ENCODE measurements at places on chromosomes 6 and 20. TPM values are rescaled to one million over a fixed set of nuclear protein-coding genes. Genes with fewer than 3 reads are reported as not detected.

Gene ZKSCAN3
- 12.6 TPM for total RNA-seq

- no peaks in the 10 kb centered on the region for H3K36me3 ChIP-seq
- peaks cover 4% of the 10 kb centered on the region for H3K4me1 ChIP-seq
- no peak for DNase-seq
- no peak overlapping the region for H3K27ac ChIP-seq
Observed at GRCh38 chr6:140494321-140495108, 1120.1 kb upstream of the CITED2 start.

DNA sequence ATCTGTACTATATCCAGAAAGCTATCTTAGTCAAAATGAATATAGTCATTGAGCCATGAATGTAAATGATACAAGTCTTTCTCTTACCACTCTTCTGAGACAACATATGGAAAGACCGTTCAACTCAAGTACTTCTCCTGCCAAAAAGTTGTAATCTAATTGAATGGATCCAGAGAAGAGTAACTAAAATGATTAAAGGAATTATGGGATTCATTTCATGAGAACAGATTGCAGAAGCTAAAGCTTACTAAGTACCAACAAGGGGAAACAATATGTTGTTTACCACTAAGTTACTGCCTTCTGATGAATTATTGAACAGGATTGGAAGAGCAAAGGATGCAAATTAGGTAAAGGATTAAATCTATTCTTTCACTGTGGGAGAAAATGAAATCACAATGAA is 2.0 kb upstream of the LGSN start:
- no peaks in the 10 kb centered on the region for H3K4me1 ChIP-seq
- no peak overlapping the region for H3K27ac ChIP-seq
- no peak overlapping the region for H3K4me3 ChIP-seq
- DNase-seq, result no peak
- H3K36me3 ChIP-seq, result no peaks in the 10 kb centered on the region
- no peaks in the 10 kb centered on the region for H3K27me3 ChIP-seq

Gene BICRAL
- 9.3 TPM for total RNA-seq

DNA sequence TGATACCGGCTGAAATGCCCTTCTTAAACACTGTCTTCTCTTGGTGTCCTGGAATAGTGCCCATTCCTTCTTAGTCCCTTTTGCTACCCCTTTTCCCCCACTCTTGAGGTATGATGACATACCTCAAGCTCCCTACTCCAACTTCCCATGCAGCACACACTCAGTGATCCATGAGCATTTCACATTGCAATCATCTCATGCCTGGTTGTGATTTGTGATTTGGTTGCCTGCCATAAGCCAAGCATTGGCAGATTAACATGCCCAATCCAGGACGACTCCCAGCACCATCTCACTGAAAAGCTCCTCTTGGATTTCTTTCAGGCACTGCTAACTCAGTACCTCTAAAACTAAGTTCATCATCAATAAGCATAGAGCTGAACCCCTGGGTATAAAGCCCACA is 14.7 kb upstream of the PTPRA start:
- no peaks in the 10 kb centered on the region for H3K27me3 ChIP-seq
- DNase-seq, result no peak
- no peak overlapping the region for H3K27ac ChIP-seq

Gene ANGPT4
- total RNA-seq, result not detected

DNA sequence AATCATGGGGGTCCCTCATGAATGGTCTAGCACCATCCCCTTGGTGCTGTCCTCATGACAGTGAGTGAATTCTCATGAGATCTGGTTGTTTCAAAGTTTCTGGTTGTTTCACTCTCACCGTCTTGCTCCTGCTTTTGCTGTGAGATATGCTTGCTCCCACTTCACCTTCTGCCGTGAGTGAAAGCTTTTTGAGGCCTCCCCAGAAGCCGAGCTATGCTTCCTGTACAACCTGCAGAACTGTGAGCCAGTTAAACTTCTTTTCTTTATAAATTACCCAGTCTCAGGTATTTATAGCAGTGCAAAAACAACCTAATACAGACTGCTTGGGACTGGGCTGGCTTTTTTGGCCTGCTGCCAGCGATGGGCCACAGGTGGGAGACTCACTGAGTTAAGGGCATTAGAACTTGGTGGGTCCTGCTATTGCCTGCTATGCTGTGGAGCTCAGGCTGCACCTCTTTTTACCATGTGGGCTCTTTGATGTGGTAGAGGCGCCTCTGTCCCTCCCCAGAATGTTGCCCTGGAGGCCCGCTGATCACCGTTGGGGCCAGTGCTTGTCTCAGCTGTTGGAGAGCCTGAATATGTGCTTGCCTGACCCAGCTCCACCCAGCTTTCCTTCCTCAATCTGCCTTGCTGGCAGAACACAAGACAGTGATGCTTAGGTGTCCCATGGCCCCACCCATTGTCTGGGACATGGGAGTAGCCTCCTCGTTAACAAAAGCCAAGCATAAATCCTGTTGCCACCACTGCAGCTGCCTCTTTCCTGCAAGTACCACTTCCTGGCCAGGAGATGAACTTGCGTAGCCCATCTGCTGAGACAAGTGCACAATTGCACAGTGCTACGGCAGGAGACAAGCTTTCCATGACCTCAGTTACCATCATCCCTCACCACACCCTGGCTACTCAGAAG is 47.1 kb downstream of the IGF2R start:
- H3K4me1 ChIP-seq, result peaks cover 7% of the 10 kb centered on the region
- no peak overlapping the region for H3K27ac ChIP-seq
- no peak overlapping the region for H3K4me3 ChIP-seq
- no peaks in the 10 kb centered on the region for H3K27me3 ChIP-seq
- DNase-seq, result no peak

- H3K27me3 ChIP-seq, result no peaks in the 10 kb centered on the region
- peaks cover 25% of the 10 kb centered on the region for H3K36me3 ChIP-seq
- H3K27ac ChIP-seq, result no peak overlapping the region
- H3K4me1 ChIP-seq, result peaks cover 25% of the 10 kb centered on the region
- DNase-seq, result no peak
Observed at GRCh38 chr6:34343806-34344205, 48.7 kb downstream of the NUDT3 start.

Gene PNPLA1
- total RNA-seq, result not detected

Gene KIAA1755
- total RNA-seq, result 4.7 TPM

- no peak overlapping the region for H3K27ac ChIP-seq
- no peak for DNase-seq
- no peak overlapping the region for H3K4me3 ChIP-seq
- H3K4me1 ChIP-seq, result no peaks in the 10 kb centered on the region
- peaks cover 20% of the 10 kb centered on the region for H3K27me3 ChIP-seq
Observed at GRCh38 chr6:77573843-77574242, 79.0 kb upstream of the MEI4 start.

Gene C6orf163
- total RNA-seq, result 4.7 TPM

Gene TSBP1
- not detected for total RNA-seq

Gene SLC13A3
- 7.9 TPM for total RNA-seq

Gene LAMA2
- total RNA-seq, result 0.76 TPM

Gene CRISP3
- 120 TPM for total RNA-seq

GRCh38 chr6:36959555-36960250 is 5.2 kb downstream of the PI16 start:
- no peaks in the 10 kb centered on the region for H3K36me3 ChIP-seq
- no peak for DNase-seq
- no peak overlapping the region for H3K27ac ChIP-seq

DNA sequence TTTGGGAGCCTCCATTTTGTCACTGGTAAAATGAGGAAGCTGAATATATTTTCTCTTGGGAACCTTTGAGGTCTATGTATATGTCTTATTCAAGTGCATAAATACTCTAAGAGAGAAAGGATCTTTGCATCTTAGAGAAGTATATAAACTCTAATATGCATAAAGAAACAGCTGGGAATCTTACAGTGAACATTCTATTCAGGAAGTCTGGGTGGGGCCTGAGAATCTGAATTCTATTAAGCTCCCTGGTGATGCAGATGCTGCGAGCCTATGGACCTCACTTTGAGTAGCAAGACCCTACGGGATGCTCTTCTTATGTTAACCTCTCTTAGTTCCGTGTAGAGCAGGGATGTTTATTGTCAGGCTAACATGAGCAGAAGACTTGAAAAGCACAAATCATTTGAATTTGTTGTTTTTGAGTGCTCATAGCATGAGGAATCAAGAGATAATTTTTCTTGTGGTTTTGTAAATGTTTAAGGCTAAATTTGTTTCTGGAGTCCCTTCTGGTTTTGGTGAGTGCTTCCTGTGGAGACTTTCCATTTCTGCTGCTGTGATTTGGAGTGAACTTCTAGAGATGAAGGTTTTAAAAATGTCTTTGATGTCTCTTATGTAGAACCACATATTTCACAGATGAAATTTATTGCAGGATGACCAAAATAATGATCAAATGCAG is 281.2 kb upstream of the JAG1 start:
- DNase-seq, result no peak
- no peak overlapping the region for H3K27ac ChIP-seq
- H3K36me3 ChIP-seq, result no peaks in the 10 kb centered on the region
- no peak overlapping the region for H3K4me3 ChIP-seq
- peaks cover 15% of the 10 kb centered on the region for H3K4me1 ChIP-seq

DNA sequence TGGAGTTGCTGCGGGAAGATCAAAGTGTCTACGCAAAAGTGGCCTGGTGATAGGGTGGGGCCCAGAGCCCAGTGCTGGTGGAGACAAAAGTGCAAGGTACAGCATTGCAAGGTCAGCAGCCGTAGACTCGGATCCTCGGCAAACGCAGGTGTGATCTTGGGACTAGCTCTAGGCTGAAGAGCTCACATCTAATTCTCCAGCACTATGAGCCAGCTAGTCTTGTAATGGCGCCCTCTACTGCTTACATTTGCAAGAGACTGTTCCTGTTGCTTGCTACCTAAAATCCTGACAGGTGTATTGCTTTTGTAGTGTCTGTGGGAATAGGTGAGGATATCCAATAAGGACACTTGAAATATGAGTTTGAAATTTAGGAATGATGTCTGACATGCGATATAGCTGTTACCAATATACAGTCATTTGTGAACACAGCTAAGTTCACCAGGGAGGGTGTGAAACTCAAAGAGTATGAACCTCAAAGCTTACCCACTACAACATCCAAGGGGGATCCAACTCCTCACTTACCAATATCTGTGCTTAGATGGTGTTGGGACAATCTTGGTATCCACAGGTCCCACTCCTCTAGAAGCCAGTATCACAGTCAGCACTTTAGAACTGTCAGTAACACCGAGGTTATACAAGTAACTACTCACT is 58.4 kb downstream of the PDE7B start:
- H3K27me3 ChIP-seq, result no peaks in the 10 kb centered on the region
- no peak overlapping the region for H3K4me3 ChIP-seq
- H3K27ac ChIP-seq, result no peak overlapping the region
- DNase-seq, result no peak

DNA sequence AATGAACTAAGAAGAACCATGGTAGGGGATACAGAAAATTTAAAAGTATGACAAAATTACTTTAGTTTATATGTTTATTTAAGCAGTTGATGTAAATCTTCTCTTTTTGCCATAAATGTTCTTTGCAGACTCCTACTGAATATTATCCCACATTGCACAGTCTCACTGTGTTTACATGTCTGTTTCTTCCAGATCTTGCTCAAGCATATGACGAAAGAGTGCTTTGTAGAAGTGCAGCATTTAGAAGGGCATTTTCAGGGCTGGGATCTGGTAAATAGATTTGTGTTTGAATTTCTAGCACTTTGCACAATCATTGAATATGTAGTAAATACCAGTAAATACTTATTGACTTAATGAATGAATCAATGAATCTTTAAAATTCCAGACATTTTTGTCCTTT is 152.0 kb upstream of the EPHA7 start:
- H3K27me3 ChIP-seq, result no peaks in the 10 kb centered on the region
- no peaks in the 10 kb centered on the region for H3K36me3 ChIP-seq
- H3K27ac ChIP-seq, result no peak overlapping the region
- DNase-seq, result no peak

- H3K27me3 ChIP-seq, result no peaks in the 10 kb centered on the region
- H3K36me3 ChIP-seq, result peaks cover 5% of the 10 kb centered on the region
- no peak overlapping the region for H3K4me3 ChIP-seq
- DNase-seq, result no peak
- no peaks in the 10 kb centered on the region for H3K4me1 ChIP-seq
Observed at GRCh38 chr20:5586720-5587119, 163.5 kb upstream of the SHLD1 start.

- no peak overlapping the region for H3K27ac ChIP-seq
- H3K27me3 ChIP-seq, result no peaks in the 10 kb centered on the region
- no peak for DNase-seq
- H3K4me3 ChIP-seq, result no peak overlapping the region
Observed at GRCh38 chr6:38027685-38028373, 208.3 kb downstream of the ZFAND3 start.
